ENCODE measurements at places on chromosomes 1 and 21. TPM values are rescaled to one million over a fixed set of nuclear protein-coding genes. Genes with fewer than 3 reads are reported as not detected.

- H3K36me3 ChIP-seq = no peaks in the 10 kb centered on the region
- H3K4me3 ChIP-seq = no peak overlapping the region
- no peak for DNase-seq
Observed at GRCh38 chr1:161740921-161741320, 8.7 kb upstream of the DUSP12 start.

The CACNA1S gene
- 0.04 TPM for total RNA-seq

GRCh38 chr1:228486596-228487335 is 416 bp upstream of the RNF187 start:
- H3K4me3 ChIP-seq = peak overlapping the region; percentile 55
- DNase-seq = peak; percentile 84
- H3K4me1 ChIP-seq = peaks cover 44% of the 10 kb centered on the region
- H3K27ac ChIP-seq = peak overlapping the region; percentile 100

- H3K4me3 ChIP-seq = no peak overlapping the region
- no peaks in the 10 kb centered on the region for H3K36me3 ChIP-seq
- peaks cover 15% of the 10 kb centered on the region for H3K27me3 ChIP-seq
- H3K4me1 ChIP-seq = no peaks in the 10 kb centered on the region
- H3K27ac ChIP-seq = no peak overlapping the region
- DNase-seq = no peak
Observed at GRCh38 chr1:59928996-59929395, 2.4 kb upstream of the CYP2J2 start.

DNA sequence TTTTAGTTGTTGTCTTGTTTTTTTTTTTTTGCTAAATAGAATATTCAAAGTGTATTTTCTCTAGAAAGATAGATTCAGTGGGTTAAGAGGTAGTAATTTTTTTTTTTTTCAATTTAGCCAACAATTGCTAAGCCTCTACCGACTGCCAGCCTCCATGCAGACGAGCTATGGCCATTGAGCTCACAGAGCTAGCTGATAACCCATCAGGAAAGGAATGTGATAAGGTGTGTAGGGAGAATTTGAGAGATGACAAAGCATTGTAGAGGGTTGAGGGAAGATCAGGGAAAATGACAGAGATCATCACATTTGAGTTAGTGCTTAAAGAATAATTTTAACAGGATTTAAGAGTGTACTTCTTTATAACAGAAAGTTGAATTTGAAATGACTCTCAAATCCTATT is 30.6 kb downstream of the DNM3 start:
- no peak for DNase-seq
- no peak overlapping the region for H3K4me3 ChIP-seq
- H3K27me3 ChIP-seq = no peaks in the 10 kb centered on the region
- H3K36me3 ChIP-seq = no peaks in the 10 kb centered on the region
- H3K27ac ChIP-seq = no peak overlapping the region
- peaks cover 13% of the 10 kb centered on the region for H3K4me1 ChIP-seq

DNA sequence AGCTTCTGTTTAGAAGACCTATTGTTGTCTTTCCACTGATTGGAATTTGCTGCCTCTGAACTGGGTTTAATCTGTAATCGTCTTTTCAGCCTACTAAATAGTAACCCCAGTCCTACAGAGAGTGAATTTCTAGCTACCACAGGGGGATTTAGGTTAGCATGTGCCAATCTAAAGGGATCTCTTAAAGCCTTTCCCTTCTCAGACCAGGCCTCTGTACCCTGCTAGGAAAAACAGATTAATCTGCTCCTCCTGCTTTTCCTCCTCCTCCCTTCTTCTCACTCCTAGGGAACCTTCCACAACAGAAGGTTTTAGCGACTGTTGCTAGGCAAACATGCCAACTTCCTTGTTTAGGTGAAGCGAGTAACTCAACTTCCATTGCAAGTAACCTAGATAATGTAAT is 1.3 kb upstream of the RC3H1 start:
- peaks cover 43% of the 10 kb centered on the region for H3K4me1 ChIP-seq
- H3K4me3 ChIP-seq = no peak overlapping the region

GRCh38 chr1:187408212-187409004 is 579.7 kb downstream of the PLA2G4A start:
- H3K4me1 ChIP-seq = no peaks in the 10 kb centered on the region
- no peaks in the 10 kb centered on the region for H3K27me3 ChIP-seq
- no peak for DNase-seq
- no peak overlapping the region for H3K4me3 ChIP-seq
- H3K27ac ChIP-seq = no peak overlapping the region

DNA sequence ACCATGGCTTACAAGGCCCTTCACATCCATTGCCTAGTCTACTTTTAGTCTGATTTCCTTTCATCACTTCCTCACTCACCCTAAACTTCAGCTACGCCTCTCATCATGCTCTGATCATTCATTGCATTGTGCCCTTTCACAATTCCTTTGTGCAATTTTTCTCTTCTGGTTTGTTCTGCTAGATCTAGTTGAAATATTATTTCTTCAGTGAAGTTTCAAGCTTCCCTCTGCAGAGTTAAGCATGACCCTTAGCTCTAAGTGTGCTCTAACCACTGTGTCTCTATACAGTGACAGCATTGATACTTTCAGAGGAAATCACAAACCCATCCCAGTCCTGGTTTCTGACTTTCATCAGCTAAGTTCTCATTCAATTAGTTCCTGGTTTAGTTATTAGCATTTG is 166.1 kb downstream of the PLA2G4A start:
- no peak for DNase-seq
- H3K4me1 ChIP-seq = no peaks in the 10 kb centered on the region
- no peaks in the 10 kb centered on the region for H3K27me3 ChIP-seq
- H3K36me3 ChIP-seq = no peaks in the 10 kb centered on the region

DNA sequence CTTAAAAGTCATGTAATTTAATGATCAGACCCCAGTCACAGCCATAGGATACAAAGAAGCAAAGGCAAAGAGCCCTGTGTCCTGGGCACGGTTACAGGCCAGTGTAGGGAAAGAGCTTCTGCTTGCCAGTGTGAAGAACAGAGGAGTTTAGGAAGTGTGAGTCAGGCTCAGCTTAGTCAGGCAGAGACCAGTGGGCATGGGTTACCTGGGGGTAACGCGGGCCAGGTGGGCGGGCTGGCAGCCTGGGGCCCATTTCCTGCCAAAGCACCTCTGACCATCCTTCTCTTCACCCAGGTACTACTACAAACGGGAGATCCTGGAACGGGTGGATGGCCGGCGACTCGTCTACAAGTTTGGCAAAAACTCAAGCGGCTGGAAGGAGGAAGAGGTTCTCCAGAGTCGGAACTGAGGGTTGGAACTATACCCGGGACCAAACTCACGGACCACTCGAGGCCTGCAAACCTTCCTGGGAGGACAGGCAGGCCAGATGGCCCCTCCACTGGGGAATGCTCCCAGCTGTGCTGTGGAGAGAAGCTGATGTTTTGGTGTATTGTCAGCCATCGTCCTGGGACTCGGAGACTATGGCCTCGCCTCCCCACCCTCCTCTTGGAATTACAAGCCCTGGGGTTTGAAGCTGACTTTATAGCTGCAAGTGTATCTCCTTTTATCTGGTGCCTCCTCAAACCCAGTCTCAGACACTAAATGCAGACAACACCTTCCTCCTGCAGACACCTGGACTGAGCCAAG is 4.7 kb downstream of the ELF3 start:
- no peak for DNase-seq
- no peak overlapping the region for H3K4me3 ChIP-seq
- no peak overlapping the region for H3K27ac ChIP-seq
- no peaks in the 10 kb centered on the region for H3K27me3 ChIP-seq
- peaks cover 7% of the 10 kb centered on the region for H3K4me1 ChIP-seq
- H3K36me3 ChIP-seq = no peaks in the 10 kb centered on the region

The PCBP3 gene
- 2.9 TPM for total RNA-seq

GRCh38 chr1:87182611-87183010 is 146.1 kb upstream of the LMO4 start:
- H3K36me3 ChIP-seq = no peaks in the 10 kb centered on the region
- DNase-seq = no peak
- no peak overlapping the region for H3K4me3 ChIP-seq
- no peaks in the 10 kb centered on the region for H3K27me3 ChIP-seq

- no peak for DNase-seq
- H3K4me1 ChIP-seq = peaks cover 17% of the 10 kb centered on the region
- no peak overlapping the region for H3K27ac ChIP-seq
Observed at GRCh38 chr1:113999799-114000198, 20.5 kb downstream of the OLFML3 start.

DNA sequence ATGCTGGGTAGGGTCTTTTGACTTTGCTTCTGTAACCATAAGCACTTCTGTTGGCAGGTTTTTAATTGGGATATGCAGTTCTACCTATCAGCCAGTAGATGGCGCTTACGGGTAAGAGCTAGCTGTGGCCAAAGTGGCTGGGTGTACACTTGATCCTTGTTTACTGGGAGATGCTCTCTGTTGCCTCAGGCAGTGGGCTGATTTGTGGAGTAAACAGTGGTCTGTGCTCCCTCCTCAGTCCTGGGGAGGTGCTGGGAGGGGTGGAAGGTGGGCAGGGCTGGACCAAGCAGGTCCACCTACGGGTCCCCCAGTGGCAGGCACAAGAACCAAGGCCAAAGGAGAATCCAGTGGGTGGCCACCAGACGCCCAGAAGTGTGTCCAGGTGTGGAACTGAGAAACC is 43.4 kb downstream of the RALGPS2 start:
- no peaks in the 10 kb centered on the region for H3K36me3 ChIP-seq
- no peaks in the 10 kb centered on the region for H3K27me3 ChIP-seq
- H3K4me3 ChIP-seq = no peak overlapping the region

The UBXN10 gene
- 2.5 TPM for total RNA-seq

- H3K27ac ChIP-seq = no peak overlapping the region
- H3K27me3 ChIP-seq = no peaks in the 10 kb centered on the region
- no peaks in the 10 kb centered on the region for H3K4me1 ChIP-seq
Observed at GRCh38 chr1:47821760-47822159, 175.4 kb downstream of the TRABD2B start.

The HPCA gene
- total RNA-seq = not detected

- no peaks in the 10 kb centered on the region for H3K36me3 ChIP-seq
- no peak overlapping the region for H3K4me3 ChIP-seq
- H3K4me1 ChIP-seq = no peaks in the 10 kb centered on the region
- H3K27ac ChIP-seq = no peak overlapping the region
Observed at GRCh38 chr1:186864296-186864695, 35.5 kb downstream of the PLA2G4A start.

GRCh38 chr1:7607097-7607496 is 164.0 kb upstream of the VAMP3 start:
- no peak overlapping the region for H3K4me3 ChIP-seq
- no peaks in the 10 kb centered on the region for H3K27me3 ChIP-seq
- no peaks in the 10 kb centered on the region for H3K36me3 ChIP-seq

The ILDR2 gene
- total RNA-seq = 3.1 TPM

DNA sequence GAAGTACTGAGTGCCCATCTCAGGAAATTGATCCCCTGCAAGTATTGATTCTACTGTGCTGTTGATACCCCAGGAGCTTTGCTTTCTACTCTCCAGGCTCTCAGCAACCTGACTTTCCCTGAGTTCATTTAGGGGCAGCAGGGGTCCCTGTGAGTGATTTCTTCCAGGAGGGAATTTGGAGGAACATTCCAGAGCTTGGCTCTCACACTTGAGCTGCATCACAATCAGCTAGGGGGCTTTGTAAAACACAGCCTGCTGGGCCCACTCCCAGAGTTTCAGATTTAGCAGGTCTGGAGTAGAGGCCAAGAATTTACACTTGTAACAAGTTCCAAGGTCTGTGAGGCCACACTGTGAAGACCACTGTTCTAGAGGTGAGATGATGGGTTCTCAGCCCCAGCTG is 16.1 kb upstream of the ACTL8 start:
- H3K27ac ChIP-seq = no peak overlapping the region
- no peaks in the 10 kb centered on the region for H3K27me3 ChIP-seq
- no peak overlapping the region for H3K4me3 ChIP-seq

The TMPRSS3 gene
- not detected for total RNA-seq

DNA sequence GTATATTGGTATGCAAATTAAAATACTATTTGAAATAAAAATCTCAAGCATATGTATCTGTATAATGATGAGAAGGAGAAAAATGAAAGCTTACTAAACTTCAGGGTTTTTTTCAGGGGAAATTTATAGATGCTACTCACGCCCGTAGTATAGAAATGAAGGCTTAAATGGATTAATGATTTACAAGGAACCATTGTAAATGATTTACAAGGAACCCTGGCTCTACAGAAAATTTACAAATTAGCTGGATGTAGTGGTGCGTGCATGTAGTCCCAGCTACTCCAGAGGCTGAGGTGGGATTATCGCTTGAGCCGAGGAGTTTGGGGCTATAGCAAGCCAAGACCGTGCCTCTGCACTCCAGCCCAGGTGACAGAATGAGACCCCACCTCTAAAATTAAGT is 150.5 kb downstream of the PCBP3 start:
- H3K27me3 ChIP-seq = no peaks in the 10 kb centered on the region
- no peak overlapping the region for H3K27ac ChIP-seq
- no peak for DNase-seq
- H3K4me3 ChIP-seq = no peak overlapping the region
- no peaks in the 10 kb centered on the region for H3K36me3 ChIP-seq

DNA sequence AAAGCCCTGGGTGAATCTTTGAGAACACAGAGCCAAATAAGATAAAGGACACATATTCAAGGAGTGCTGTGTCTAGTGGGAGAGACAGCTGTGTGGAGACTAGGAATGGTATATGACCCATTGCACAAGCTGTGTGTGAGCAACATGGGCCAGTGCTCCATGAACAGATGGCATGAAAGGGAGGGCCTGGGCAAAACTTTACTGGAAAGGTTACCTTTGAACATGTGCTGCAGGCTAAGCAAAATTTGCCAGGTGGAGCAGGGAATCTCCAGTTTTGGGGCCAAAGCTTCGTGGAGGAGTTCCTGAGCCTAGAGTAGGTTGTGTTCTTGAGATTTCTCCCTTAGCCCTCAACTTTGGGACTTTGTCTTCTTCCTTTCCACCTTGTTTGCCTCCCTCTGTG is 446.1 kb upstream of the PROX1 start:
- no peaks in the 10 kb centered on the region for H3K4me1 ChIP-seq
- H3K36me3 ChIP-seq = no peaks in the 10 kb centered on the region
- no peak for DNase-seq
- H3K27me3 ChIP-seq = no peaks in the 10 kb centered on the region
- no peak overlapping the region for H3K27ac ChIP-seq

- DNase-seq = no peak
- peaks cover 48% of the 10 kb centered on the region for H3K4me1 ChIP-seq
- H3K27me3 ChIP-seq = no peaks in the 10 kb centered on the region
- no peak overlapping the region for H3K27ac ChIP-seq
Observed at GRCh38 chr1:91876040-91876470, 9.9 kb downstream of the TGFBR3 start.

Data from heart right ventricle (tissue), 16 donors.